Naive thymus-derived CD4-positive, alpha-beta T cell (primary cell): ENCODE measurements at places on chromosomes 6 and 20. TPM values are rescaled to one million over a fixed set of nuclear protein-coding genes. Genes with fewer than 3 reads are reported as not detected.

GRCh38 chr6:157276134-157276532, 47.2 kb downstream of the TMEM242 start:
- no peak overlapping the region for H3K4me3 ChIP-seq
- H3K36me3 ChIP-seq: no peaks in the 10 kb centered on the region
- no peak for DNase-seq
- no peaks in the 10 kb centered on the region for H3K27me3 ChIP-seq
- no peak overlapping the region for H3K27ac ChIP-seq

DNA sequence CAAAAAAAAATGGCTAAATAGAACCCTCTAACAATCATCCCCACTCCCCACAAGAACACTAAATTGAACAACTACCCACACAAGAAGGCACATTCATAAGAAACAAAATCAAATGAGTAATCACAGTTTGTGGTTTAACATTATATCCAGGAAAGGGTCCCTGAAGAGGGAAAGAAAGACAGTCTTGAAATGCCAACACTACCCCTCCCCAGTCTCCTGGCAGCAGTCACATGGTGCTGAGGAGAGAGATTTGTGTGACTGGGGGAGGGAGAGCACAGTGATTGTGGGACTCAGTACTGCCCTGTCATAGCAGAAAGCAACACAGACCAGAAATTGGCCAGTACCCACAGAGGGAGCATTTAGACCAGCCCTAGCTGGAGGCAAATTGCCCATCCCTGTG, 443.7 kb upstream of the BTBD3 start:
- H3K27me3 ChIP-seq: no peaks in the 10 kb centered on the region
- no peak overlapping the region for H3K4me3 ChIP-seq
- no peaks in the 10 kb centered on the region for H3K36me3 ChIP-seq
- H3K27ac ChIP-seq: no peak overlapping the region
- no peak for DNase-seq
- no peaks in the 10 kb centered on the region for H3K4me1 ChIP-seq

- H3K4me3 ChIP-seq: no peak overlapping the region
- H3K27ac ChIP-seq: no peak overlapping the region
- H3K4me1 ChIP-seq: peaks cover 14% of the 10 kb centered on the region
These were observed 38.2 kb downstream of the HLA-A start for GRCh38 chr6:29980511-29980910.

GRCh38 chr6:13711324-13711732, 307 bp downstream of the RANBP9 start:
- peak overlapping the region; percentile 77 for H3K27ac ChIP-seq
- no peak for DNase-seq
- H3K4me3 ChIP-seq: no peak overlapping the region
- H3K27me3 ChIP-seq: no peaks in the 10 kb centered on the region

- no peaks in the 10 kb centered on the region for H3K36me3 ChIP-seq
- H3K27me3 ChIP-seq: peaks cover 7% of the 10 kb centered on the region
- peak overlapping the region; percentile 33 for H3K4me3 ChIP-seq
- no peak overlapping the region for H3K27ac ChIP-seq
- no peaks in the 10 kb centered on the region for H3K4me1 ChIP-seq
These were observed 884 bp downstream of the SLC2A10 start for GRCh38 chr20:46710153-46710913.

TCP11 gene
- total RNA-seq: not detected

SLC17A2 gene
- not detected for total RNA-seq

HLA-DRB5 gene
- total RNA-seq: 1.3 TPM
